ENCODE measurements at places on chromosomes 6 and 20.

- DNase-seq, result no peak
Observed at GRCh38 chr6:5282191-5282623, 20.9 kb downstream of the FARS2 start.

- DNase-seq, result no peak
Observed at GRCh38 chr6:4259391-4259790, 124.0 kb upstream of the ECI2 start.

GRCh38 chr6:4496284-4496683 lies 279.9 kb upstream of the CDYL start:
- no peak for DNase-seq

- no peak for DNase-seq
Observed at GRCh38 chr6:136446579-136447187, 103.5 kb downstream of the MAP7 start.

GRCh38 chr6:90368601-90369000 lies 72.0 kb upstream of the BACH2 start:
- DNase-seq, result no peak

DNA sequence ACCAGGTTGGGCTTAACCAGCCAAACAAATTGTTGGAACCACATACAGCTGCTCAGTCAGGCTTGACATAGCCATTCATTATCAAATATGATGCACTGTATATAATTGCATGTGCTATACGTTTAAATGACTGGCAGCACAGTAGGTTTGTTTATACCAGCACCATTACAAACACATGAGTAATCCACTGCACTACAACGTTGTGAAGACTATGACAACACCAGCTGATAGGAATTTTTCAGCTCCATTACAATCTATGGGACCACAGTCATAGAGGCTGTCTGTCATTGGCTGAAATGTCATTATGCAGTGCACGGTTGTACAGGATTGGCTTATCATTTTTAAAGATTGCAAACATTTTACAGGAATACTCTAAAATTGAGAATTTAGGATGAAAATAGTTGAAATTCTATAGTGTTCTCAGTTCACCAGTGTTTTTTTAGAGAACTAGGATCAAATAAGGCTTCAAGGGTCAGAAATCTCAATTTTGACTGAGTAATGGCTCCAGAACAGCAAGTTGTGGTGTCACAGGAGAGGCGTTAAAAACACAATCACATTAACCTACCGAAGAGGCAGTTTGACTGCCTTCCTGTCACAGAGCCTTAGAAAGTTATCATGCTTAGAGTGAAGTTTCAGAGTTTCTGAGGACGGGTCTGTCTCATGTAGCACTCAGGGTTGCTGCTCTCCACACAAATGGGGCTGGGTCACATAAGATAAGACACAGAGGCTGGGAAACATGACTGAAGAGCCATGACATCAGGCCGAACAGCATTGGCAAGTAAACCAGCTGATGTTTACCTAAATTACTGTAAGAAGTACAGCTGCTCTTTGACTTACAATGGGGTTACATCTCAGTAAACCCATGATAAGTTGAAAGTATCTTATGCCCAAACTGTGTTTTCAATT lies 60.7 kb upstream of the SMLR1 start:
- DNase-seq, result no peak

DNA sequence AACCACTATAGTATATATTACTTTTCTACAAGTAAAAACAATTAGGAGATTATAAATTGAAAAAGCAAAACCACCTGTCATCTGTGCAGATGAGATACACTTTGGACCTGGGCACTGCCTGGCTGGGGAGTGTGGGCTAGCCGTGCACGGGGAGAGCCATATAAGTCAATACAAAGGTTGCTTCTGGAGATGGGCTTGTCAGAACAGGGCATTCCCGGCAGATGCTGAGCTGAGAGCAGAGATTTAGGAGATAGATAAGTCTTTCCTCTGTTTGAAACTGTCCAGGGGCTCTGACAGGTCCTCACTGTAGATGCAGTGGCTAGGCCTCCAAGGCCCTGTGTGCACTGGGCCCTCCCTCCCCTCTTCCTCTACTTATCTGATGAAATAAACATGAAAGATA lies 34.5 kb downstream of the CD164 start:
- DNase-seq, result no peak

DNA sequence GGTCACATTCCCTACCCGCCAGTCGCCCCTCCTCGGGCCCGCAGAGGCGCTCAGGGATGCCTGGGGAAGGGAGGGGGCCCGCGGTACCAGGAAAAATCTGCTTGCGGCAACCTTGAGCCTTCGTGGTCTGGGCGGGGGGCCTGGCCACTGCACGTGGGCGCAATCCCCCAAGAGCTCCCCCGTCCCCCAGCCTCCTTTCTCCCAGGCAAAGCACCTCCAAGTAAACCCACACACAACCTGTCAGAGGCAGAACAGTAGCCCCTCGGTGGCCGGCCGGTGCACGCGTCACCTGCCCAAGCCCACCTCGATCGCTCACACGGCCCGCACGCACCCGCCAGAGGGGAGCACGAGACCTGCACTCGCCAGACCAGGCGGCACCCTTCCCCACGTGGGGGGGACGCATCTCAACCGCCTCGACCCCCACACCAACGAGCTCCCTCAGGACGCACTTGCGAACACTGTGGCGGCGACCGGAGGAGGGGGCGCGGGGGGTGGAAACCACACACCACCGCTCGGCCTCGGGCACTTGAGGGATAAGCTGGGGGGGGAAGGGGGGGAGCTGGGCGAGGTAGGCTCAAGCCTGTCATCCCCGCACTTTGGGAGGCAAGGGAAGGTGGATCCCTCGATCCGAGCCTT lies 1955.7 kb upstream of the DEFB115 start:
- DNase-seq, result no peak

- no peak for DNase-seq
Observed at GRCh38 chr6:134407791-134408190, 89.9 kb upstream of the SGK1 start.

DNA sequence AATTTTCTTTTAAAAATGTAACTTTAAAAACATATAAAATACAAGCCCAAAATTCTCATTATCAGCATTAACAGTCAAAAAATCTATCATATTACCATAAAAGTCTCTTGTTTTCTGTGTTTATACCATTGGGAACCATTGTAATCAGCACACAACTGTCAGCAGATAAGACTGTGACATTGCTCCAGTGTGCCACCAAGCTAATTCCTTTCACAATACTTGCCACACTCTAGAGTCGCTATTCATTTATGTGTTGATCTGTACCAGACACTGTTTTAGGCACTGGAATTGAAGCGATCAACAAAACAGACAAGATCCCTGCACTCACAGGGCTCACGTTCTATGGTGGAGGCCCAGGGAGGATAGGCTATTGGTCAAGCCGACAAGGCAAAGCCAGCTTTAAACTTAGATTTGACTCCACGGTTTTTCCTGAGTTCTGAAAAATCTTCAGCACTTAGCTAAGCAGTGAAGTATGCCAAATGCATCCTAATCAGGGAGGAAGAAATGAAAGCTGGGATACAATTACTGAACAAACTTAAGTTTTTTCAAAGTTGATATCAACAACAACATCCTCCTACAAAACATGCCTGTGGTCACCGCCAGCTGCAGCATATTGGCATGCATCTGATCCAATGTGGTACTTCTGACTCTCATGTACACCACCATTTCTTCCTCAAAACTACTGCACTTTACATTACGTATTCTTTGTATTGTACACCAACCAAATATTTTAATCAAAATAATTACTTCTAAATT lies 60.5 kb downstream of the GMDS start:
- DNase-seq, result no peak

DNA sequence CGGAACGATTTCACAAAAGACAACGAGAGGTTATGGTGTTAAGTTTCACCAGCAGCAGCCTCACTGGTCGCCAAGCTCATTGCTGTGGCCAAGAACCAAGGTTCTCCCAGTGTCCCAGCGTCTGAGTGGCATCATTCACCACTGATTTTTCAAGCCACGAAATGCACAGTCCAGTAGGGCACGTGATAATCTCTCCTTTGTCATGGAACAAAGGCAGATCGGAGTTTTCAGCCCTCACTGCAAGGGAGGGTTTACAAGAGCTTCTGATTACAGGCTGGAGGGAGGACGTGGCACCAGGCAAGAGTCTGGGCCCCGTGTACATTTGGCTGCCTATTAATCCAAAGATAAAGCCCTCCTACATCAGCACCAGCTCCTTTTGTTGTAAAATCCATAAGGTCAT lies 2.0 kb downstream of the CD24 start:
- no peak for DNase-seq

GRCh38 chr6:103672169-103672568 lies 1187.5 kb downstream of the HACE1 start:
- no peak for DNase-seq

DNA sequence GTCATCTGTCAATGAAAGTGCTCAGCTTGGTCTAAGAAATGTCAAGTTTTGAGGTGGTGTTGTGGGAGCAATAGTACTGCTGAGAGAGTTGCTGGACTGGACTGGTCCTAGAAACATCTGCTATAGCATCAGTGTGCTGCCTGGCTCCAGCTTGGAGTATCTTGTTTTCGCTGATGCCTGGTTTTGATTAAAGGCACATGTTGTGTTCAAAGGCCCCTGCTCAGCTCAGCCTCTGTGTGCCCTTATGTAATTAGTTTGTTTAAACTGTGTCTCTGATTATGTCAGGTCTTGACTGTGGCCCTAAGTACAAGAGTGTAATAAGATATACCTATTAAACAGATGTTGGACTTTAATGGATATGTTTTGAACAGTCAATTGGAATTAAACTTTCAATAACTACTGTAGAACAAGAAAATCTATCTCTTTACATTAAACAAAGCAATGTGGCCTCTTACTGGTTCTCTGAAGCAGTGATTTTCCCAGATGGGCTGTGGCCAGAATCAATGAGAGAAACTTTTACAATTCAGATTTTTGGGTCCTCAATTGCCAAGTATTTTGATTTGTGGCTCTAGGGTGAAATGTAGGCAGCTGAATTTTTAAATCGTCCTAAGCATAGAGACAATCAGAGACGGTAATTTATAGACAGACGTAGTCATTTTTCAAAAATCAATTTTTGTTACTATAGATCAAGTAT lies 668.2 kb downstream of the DHX35 start:
- DNase-seq, result no peak

DNA sequence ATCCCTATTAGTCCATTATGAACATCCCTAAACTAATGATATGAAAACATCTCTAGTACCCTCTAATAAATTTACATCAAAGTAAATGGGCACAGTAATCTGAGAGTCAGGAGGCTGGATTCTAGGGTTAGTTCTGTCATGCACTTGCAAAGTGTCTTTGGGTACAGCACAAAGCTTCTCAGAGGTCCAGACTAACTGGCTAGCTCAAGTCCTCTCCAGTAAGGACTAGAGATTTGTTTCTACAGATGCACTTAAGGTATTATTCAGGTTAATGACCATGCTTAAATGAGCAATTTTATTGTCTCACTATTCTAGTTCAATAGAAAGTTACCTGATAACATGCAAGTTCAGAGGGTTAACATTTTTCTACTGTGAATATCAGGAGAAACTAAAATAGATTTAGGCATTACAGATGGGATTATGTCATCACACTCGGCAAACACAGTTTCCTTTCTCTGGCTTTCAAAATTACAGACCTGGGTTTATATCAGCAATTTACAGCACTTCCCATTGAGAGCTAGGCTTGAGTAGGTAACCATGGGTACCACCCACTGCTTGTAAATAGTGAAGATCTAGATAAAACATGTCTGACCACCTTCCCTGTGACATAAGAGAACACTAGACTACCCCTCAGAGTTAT lies 402.9 kb upstream of the RUNX2 start:
- DNase-seq, result no peak

- no peak for DNase-seq
Observed at GRCh38 chr20:64001607-64002011, 20.7 kb downstream of the PRPF6 start.

GRCh38 chr6:163559661-163560060 lies 145.1 kb downstream of the QKI start:
- no peak for DNase-seq

GRCh38 chr20:33569802-33570391 lies 80.0 kb downstream of the CBFA2T2 start:
- DNase-seq, result no peak

DNA sequence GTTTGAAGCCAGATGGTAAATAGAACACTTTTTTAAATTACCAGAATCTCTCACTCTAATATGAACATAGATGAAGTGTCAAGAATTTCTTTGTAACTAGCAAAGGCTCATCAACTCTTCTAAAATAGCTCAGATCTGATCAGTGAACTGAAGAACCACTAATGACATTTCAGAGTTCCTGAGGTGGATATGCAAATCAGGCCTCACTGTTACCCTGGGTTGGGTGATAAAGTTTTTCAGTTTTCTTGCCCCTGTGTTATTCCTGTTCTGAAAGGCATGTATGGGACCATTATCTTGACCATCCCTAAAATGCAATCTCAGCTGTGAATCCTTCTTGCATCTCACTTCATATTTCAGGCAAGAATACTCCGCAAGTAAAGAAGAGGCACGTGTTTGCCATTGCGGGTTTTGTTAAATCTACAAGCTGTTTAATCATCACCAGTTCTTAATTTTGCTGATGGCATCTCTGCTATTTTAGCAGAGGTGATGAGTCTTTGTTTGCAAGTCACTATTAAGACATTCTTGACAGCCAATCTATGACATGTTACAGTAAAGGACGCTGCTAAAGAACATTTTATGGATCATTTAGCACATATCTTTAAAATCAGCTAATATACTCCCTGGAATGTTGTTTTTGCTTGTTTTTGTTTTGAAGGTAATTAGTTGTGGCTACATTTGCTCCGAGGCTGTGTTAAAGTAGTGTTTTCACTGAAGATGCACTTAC lies 47.9 kb downstream of the KHDC1L start:
- no peak for DNase-seq

DNA sequence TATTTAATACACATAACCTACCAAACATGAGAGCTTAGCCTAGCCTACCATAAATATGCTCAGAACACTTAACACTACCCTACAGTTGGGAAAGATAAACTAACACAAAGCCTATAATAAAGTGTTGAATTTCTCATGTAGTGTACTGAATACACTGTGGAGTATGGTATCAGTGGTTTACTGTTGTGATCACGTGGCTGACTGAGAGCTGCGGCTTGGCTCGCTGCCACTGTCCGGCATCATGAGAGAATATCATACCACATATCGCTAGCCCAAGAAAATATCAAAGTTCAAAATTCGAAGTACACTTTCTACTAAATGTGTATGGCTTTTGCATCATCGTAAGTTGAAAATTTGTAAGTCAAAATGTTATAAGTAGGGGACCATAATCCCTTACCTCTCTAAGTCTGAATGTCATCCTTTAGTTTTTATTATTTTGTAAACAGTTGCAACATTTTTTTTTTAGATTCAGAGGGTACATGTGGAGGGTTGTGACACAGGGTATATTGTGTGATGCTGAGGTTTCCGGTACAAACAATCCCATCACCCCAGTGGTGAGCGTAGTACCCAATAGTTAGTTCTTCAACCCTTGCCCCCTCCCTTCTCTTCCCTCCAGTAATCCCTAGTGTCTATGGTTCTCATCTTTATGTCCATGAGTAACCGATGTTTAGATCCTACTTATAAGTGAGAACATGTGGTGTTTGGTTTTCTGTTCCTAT lies 14.6 kb upstream of the TAAR1 start:
- no peak for DNase-seq

DNA sequence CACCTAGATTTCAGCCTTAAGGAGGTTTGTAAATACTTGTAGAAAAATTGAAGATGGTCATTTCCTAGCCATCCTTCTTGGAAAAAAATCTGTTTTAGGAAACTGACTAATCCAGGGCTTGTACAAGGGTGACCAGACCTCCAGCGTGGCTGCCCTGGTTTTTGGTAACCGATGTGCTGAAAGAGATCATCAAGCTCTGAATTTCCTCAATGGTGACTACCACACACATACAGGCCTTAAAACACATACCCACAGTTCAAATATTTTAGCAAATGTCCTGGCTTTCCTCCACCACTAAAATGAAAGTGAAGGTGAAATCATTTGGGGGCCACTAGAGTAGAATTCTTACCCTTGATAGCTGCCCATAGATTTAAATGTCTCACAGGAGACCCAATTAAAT lies 215.3 kb upstream of the SUPT3H start:
- no peak for DNase-seq

GRCh38 chr6:129475477-129476247 lies 234.3 kb downstream of the ARHGAP18 start:
- no peak for DNase-seq

Measured in iPS-NIHi11 (cell line).